Activated CD4-positive, alpha-beta T cell treated with anti-CD3 and anti-CD28 coated beads, Interleukin-10, Interleukin-2, amounts not matched to agents 100 ng/mL and 50 ng/mL, durations not matched to agents 16 hours and 8 hours (primary cell): ENCODE measurements at places on chromosomes 7 and 10.

DNA sequence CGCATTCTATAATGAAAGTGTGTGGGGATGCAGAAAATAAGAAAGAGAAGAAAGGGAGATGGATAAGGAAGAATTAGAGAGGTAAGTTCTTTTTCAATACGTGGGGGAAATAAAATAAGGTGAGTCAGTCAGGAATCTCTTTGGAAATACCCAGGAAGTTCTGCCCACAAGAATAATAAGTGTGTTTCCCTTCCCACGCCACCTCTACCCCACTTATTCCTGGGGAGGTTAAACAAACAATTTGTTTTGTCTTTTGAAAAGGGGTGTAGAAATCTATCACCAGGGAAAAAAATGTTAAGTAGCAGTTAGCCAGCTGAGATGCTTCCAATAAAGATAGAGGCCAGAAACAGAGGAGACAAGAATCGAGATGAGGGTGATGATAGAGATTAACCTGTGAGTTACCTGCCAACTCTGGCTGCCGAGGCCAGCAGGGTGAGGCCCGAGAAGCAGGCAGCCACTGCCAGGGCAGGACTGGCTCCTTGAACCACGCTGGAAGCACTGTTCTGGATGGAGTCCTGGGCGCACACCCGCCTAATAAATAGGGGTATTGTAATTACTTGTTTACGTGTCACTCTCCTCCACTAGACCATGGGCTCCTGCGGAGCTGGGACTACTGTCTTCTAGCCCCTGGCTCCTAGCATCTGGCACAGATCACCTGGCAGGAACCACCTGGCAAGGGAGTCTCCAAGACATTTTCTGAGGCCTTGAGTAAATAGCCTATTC is 191.3 kb downstream of the FGFR2 start:
- DNase-seq = no peak

DNA sequence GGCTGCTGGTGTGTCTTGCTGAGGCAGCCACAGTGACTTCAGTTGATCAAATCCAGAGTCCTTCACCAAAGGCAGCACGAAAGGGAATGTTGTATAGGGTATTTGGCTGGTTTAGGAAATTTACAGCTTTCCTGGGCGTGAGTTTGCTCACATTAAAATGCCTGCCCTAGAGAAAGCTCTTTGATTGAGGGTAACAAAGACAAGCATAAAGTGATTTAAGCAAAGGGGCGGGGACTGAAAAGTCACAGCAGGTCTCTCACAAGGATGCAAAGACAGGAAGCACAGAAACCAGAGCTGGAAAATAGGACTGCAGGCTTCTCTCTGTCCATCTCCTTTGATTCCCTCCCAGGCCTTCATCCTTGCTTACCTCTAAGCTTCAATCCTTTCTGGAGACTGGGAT is 139.2 kb downstream of the ELMO1 start:
- no peak for DNase-seq

GRCh38 chr7:46170792-46171191 is 249.7 kb upstream of the IGFBP3 start:
- no peak for DNase-seq

GRCh38 chr7:144454256-144455039 is 51.0 kb upstream of the NOBOX start:
- DNase-seq = no peak

- peak; percentile 34 for DNase-seq
These were observed 563 bp downstream of the STAM start for GRCh38 chr10:17644485-17644943.

DNA sequence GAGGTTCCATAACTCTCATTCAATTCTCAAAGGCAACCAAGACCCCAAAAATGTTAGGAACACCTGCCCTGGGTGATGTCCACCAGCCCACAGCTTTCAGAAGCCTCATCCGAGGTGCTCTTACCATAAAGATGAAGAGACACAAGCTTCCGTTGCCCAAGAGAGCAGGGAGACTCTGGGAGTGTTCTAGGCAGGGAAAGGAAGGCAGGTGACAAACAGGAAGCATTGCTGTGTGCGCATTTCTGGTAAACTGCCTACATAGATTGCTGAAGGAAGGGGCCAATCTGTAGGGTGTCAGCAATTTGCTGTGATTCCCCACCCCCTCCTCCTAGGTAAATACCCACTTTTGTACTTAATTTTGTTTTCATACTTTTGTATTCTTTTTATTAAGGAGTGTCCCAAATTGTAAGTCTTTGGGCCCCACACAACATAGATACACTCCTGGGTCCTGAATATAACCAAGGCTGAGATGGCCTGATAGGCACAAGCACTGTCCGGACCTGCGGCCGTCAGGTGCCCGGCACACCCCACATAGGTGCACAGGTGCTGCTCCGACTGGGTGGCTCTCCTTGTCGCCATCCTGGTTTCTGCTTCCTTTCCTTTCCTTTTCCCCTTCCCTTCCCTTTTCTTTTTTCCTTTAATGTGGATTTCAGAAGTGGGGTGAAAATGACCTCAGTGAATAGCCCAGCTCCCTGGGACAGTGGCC is 51.4 kb upstream of the SMNDC1 start:
- DNase-seq = peak; percentile 71

DNA sequence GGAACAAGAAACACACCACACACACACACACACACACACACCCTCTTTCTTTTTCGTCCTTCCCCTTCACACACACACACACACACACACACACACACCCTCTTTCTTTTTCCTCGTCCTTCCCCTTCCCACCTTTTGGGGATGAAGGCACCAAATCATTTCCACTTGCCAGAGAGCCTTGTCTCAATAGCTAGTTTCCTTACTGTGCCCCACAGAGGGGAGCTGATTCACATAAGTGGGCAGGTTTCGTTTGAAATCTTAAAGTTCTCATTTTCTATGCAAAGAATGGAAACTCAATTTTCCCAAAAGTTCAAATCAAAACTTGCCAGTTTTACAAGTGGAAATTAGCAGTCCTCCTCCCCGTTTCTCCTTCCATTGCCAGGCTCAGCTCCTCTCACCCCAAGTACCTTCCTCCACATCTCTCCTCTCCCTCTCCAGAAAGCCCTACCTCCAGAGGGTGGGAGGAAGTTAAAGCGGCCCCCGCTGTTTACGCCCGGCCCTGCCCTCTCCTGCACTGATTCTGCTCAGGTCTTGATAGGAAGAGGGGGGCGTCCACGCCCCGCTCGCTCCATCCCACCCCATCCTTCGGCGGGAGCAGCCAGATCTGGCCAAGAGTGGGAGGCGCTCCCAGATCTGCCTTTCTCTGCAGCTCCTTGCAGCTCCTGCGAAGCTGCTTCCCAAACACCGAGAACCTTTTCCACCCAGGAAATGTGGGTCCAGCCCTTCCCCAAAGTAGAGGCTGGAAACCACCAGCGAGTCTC is 1.3 kb downstream of the CTTNBP2 start:
- DNase-seq = no peak

GRCh38 chr10:11876805-11877590 is 53.8 kb downstream of the PROSER2 start:
- no peak for DNase-seq

- no peak for DNase-seq
These were observed 820.6 kb downstream of the LRMDA start for GRCh38 chr10:76251841-76252671.

GRCh38 chr7:155763691-155764437 is 48.4 kb downstream of the SHH start:
- DNase-seq = peak; percentile 85

DNA sequence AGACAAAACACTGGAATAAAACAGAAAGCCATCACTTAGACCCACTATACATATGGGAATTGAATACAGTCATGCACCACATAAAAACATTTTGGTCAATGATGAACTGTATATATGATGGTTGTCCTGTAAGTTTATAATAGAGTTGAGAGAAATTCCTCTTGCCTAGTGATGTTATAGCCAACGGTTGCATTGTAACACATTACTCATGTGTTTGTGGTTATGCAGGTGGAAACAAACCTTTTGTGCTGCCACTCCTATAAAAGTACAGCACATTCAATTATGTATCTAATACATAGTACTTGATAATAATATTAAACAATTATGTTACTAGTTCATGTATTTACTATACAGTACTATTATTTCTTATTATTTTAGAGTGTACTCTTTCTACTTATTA is 381.2 kb upstream of the MBL2 start:
- no peak for DNase-seq

- DNase-seq = no peak
These were observed 202.2 kb downstream of the TMEM178B start for GRCh38 chr7:141276031-141276430.

GRCh38 chr7:44988701-44989100 is 9.9 kb upstream of the MYO1G start:
- DNase-seq = no peak

DNA sequence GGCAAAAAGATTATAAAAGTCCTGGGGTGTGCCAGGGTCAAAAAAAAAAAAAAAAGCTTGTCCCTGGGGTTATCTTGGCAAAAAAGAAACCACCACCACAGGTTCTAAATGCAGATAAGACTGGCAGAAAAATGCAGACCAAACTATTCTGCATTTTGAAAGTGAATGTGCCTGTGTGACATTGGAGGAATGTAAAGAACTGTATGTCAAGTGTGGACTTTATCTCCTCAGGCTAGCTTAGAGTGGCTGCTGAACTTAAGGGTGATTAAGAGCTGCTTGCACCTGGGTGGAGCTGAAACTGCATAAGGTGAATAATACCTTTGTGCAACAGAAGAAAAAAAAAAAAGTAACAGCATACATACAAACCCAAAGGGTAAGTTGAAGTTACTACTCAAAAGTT is 1.3 kb upstream of the NAPEPLD start:
- DNase-seq = no peak

GRCh38 chr10:34184939-34185386 is 630.1 kb downstream of the PARD3 start:
- DNase-seq = no peak

GRCh38 chr7:28878481-28878880 is 79.6 kb downstream of the TRIL start:
- DNase-seq = no peak

GRCh38 chr10:101356132-101356531 is 2.2 kb downstream of the BTRC start:
- no peak for DNase-seq

DNA sequence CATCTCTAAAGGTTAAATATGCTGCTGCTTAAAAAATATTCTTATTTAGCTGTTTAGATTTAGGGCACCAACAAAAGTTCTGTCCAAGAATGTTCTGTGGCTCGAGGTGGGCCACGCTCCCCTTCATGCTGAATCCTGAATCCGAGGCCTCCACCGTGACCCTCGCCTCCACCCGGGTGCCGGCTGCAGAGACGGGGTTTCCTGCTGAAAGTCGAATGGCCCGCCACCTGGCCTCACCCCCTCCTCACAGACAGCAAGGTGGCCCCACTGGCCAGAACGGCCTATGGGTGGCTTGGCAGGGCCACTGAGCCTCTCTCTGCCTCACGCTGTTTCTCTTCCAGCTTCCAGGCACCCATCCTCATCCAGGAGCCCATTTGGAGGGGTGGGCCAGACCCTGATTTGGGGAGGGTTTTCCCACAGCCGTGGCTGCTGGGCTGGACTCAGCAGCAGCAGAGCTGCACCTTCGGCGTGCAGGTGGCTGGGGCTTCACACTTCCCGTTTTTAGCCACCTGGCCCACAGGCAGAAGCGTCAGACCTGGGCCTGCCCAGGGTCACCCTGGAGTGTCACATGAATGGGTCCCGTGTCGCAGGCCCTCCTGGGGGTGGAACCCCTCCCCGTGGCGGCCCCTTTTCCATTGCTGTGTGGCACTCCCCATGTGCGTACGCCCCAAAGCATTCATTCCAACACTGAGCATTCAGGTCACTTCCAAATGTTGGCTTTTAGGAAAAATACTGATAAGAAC is 26.3 kb upstream of the ADGRA1 start:
- no peak for DNase-seq

- no peak for DNase-seq
These were observed 6.7 kb upstream of the POLR1F start for GRCh38 chr7:19715499-19715898.

- no peak for DNase-seq
These were observed 221.1 kb upstream of the ZNF32 start for GRCh38 chr10:43869669-43870322.

DNA sequence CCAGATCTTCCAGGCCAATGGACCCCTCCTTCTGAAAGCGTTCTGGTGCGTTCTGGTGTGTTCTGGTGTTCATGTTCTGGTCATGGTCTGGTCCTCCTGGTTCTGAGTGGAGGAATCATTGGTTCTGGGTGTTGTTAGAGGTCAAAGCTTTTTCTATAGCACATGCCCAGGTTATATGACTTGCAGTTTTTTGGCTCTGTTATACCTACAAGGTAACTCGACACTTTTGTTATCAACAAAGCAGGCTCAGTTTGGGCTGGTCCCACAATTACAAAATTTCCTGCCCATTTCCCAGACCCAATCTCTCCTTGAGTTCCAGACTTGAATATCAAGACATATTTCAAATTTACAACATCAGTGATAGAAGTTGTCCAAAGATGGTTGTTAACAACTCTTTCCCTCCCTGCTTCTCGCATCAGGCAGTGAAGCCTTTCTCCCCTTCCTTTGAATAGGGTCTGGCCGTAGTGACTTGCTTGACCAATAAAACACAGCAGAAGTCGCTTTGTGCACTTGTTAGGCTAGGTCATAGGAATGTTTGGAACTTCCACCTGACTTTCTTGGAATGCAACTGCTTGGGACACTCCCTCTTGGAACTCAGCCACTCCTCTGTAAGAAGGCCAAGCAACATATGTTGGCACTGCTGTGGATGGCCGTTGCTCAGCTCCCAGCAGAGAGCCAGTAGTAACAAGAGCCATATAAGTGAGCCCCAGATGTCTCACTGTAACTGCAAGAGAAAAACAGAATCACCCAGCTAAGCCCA is 83.1 kb upstream of the STEAP1B start:
- no peak for DNase-seq

DNA sequence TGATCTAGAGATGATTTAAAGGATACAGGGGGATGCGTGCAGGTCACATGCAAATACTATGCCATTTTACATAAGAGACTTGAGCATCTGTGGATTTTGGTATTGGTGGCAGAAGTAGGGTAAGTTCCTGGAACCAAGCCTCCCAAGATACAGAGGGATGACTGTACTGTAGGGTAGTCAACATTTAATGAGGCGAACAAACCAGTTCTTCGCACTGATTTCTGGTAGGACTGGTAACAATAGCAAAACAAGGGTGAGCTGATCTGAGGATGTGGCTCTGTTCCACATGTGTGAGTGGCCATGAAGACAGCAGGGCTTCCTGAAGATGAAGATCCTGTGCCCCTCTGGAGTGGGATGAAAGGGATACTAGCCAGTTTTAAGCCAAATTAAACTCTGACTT is 36.3 kb downstream of the MKX start:
- no peak for DNase-seq

DNA sequence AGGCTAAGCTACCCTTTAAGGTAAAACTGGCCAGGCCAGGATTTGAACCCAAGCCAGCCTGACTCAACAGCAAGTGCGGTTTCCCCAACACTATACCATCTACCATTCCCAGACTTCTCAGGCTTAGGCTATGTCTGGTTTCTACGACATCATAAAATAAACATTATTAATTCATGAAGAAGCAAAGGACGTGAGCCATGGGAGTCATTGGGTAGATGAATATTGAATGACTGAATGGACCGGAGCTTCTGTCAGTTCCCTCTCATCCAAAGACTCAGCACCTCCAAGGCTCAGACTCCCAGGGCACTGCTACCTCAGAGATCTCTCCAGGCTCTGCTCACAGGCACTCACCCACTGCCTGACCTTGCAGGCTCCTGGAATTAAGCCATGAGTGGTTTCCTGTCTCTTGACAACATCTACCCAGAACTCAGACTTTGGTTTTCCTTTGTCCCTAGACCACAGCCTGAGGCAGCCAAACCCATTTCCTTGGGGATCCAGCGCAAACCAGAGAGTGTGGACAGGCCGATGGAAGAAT is 64.6 kb upstream of the STEAP1B start:
- DNase-seq = peak; percentile 38

- DNase-seq = peak; percentile 61
These were observed 10.6 kb upstream of the DNMBP start for GRCh38 chr10:100020142-100020885.

GRCh38 chr7:138460176-138460648 is at the start of gene TRIM24:
TSS of gene TRIM24 (plus strand) at chr7:138460259. CDS start at chr7:138460549, 290 bp downstream.
- no peak for DNase-seq
